ENCODE measurements at places on chromosomes 4 and X. TPM values are rescaled to one million over a fixed set of nuclear protein-coding genes. Genes with fewer than 3 reads are reported as not detected.

The SPANXB1 gene
- total RNA-seq, result not detected

The DOK7 gene
- total RNA-seq, result not detected

The CT45A5 gene
- not detected for total RNA-seq

The COL4A6 gene
- not detected for total RNA-seq

The TLR2 gene
- 1.2 TPM for total RNA-seq

The RAI2 gene
- 0.60 TPM for total RNA-seq
